ENCODE measurements at places on chromosomes 3 and 15.

GRCh38 chr3:20837676-20838302 lies 651.8 kb upstream of the SGO1 start:
- no peak for DNase-seq

DNA sequence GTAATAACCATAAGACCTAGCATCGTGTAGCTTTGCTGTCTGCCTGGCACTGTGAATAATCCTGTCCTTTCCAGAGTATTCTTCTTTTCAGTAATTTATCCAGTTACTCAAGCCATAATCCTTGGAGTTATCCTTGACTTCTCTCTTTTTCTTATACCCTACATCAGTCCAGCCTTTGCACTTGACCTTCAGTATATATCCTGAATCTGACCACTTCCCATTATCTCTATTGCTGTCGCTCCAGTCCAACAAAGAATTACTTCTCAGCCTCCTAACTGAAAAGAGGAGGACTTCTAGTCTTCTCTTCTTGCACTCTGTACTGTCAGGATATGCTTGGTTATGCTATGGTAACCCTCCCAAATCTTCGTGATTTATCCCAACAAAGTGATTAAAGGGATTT lies 393.8 kb downstream of the SHQ1 start:
- DNase-seq: no peak

GRCh38 chr3:184880276-184881019 lies 68.5 kb downstream of the VPS8 start:
- no peak for DNase-seq

- DNase-seq: peak; percentile 44
Observed at GRCh38 chr3:134364936-134365765, 9.1 kb downstream of the AMOTL2 start.

DNA sequence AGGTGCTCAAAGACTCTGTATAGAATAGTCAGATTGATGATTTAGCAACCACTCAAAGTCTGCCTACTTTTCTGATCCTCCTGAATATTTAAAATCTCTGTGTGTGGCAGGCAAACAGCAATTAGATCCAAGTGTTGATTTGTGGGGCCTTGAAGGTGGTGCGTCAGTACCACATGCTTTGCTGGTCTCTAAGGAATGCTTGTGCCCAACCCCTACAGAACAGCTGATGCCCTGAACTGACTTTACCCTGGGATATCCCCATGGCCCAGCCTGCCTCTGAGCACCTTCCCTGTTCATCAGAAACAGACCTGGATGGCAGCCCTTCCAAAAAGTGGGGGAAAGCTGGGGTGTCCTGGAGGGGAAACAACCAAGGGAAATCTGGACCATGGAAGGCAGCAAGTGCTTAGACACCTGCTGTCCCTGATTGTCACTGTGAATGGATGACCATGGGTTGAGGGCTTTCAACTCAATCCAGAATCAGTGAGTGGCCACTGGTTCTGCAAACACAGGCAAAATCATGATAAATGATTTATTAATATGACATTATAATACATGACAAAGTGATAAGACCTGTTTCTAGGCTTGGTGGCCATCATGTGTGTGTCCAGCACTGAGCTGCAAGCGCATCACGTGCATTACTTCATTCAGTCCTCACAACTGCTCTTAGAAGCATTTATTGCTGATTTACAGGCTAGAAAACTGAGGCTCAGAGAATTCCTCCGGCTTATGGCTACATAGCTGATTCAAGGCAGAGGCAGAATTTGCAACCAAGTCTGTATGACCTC lies 76.1 kb upstream of the TPM1 start:
- DNase-seq: no peak

- DNase-seq: no peak
Observed at GRCh38 chr15:69463182-69463756, 10.7 kb downstream of the RPLP1 start.

- no peak for DNase-seq
Observed at GRCh38 chr3:195551381-195551978, 8.4 kb upstream of the PPP1R2 start.

DNA sequence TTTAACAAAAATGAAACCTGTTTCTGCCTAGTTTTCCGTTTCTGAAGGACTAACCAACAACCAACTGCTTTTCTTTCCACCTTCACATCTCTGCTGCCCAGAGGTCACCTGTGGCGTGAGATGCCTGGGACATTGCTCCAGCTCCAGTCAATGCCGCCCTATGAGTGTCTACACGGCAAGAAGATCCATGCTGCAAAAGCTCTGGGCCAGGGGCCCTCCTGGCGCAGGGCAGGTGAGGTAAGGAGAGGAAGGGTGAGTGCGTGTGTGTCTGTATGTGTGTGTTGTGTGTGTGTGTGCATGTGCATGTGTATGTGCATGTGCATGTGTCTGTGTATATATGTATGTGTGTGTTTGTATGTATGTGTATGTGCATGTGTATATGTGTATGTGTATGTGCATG lies 131.4 kb downstream of the NSMCE3 start:
- DNase-seq: no peak

GRCh38 chr3:189720736-189721417 lies 89.7 kb downstream of the TP63 start:
- DNase-seq: no peak

- DNase-seq: no peak
Observed at GRCh38 chr3:152323834-152324233, 55.1 kb downstream of the MBNL1 start.

DNA sequence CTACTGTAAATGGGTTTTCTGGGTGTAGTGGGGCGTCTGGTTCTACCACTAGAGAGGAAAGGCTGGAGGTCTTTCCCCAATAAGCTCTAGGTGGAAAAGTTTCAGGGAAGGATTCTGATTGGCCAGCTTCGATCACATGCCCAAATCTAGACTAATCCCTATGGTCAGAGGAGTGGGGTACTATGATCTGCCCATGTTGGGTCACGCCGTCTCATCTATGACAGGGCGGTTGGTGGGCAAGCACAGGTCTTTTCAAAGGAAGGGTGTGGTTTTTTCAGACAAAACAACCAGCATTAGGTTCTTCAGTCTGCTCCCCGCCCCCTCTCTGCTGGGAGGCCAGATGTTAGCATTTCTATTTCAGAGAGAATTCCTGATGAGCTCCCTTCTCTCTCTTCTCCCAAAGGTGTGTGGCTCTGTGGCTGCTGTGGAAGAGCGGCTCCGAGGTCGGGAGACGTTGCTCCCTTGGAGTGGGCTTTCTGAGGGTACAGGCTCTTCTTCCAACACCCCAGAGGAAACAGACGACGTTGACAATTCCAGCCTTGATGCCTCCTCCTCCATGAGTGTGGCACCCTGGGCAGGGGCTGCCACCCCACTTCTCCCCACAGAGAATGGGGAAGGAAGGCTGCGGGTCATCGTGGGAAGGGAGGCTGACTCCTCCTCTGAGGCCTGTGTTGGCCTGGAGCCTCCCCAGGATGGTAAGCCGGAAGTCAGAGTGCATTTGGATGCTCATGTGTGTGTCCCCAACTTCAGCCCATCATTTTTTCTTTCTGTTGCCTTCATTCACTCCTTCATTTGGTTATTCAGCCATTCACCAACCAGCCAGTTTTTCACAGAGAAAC lies 9.7 kb upstream of the TATDN2 start:
- DNase-seq: peak; percentile 64

DNA sequence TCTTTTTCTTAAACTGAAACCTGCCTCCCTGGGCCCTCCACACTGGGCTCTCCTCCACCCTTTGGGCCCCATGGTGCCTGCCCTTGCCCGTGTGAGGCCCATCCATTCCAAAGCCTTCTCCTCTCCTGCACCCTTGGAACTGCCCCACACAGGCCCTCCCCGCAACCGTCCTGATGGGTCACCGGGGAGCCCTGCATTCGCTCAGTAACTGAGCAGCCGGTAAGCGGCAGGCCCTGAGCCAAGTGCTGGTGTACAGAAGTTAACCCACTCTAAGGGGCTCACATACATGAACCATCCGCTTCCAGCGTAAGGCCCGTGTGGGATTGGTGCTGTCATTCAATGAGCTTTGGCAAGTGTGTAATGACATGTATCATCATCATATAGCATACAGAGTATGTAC lies 5.4 kb upstream of the LRRC15 start:
- DNase-seq: no peak

DNA sequence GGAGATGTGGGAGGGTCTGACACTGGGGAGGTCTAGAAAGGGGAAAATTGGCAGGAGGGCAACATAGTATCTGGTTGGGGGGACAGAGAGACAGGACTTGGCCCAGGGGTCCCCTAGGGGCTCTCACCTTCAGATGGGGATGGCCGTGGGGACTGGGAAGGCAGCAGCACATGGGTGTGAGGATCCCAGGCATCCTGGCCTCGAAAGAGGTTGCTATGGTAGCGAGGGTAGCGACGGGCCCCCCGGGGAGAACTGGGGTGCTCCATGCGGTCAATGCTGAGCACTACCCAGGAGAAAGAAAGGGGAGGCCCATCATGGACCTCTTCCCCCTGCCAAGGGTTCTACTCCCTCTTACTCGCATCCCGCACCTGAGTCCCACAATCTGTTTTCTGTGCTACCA lies 12.5 kb upstream of the SLC26A6 start:
- DNase-seq: no peak

DNA sequence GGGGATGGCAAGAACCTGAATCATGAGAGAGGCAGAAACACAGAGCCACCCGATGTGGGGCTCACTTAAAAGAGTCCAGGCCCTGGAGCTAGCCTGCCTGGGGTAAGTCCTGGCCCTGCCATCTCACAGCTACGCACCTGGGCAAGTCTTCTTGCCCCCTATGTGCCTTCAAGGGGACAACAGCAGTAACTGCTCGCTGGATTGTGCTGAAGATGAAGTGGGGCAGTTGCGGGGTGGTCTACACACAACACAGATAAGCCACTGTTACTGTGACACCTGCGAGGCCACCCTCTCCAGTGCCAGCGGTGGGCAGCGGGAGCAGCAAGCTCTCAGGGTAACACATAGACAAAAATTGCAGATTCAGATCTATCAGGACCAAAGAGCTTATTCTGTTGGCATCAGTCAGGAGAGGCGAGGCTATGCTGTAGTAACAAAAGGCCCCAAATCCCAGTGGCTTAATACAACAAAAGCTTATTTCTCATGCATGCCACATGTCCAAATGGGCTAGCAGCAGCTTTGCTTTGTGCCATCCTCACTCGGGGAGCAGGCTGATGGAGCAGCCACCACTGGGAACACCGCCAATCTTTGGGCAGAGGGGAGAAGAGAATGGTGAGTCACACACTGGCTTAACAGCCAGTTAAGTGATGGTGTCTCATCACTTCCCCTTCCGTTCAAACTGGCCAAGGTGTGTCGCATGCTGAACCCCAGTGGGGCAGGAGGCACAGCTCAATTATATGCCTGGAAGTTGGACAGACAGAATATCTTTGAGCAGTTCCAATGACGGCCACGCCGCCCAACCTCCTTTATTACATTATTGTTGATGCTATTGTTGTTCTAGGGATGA lies 78.3 kb downstream of the WNT7A start:
- no peak for DNase-seq
